ENCODE measurements at places on chromosomes 4 and X.

- peak; percentile 90 for DNase-seq
Observed at GRCh38 chr4:150366487-150366999, 215.4 kb upstream of the MAB21L2 start.

DNA sequence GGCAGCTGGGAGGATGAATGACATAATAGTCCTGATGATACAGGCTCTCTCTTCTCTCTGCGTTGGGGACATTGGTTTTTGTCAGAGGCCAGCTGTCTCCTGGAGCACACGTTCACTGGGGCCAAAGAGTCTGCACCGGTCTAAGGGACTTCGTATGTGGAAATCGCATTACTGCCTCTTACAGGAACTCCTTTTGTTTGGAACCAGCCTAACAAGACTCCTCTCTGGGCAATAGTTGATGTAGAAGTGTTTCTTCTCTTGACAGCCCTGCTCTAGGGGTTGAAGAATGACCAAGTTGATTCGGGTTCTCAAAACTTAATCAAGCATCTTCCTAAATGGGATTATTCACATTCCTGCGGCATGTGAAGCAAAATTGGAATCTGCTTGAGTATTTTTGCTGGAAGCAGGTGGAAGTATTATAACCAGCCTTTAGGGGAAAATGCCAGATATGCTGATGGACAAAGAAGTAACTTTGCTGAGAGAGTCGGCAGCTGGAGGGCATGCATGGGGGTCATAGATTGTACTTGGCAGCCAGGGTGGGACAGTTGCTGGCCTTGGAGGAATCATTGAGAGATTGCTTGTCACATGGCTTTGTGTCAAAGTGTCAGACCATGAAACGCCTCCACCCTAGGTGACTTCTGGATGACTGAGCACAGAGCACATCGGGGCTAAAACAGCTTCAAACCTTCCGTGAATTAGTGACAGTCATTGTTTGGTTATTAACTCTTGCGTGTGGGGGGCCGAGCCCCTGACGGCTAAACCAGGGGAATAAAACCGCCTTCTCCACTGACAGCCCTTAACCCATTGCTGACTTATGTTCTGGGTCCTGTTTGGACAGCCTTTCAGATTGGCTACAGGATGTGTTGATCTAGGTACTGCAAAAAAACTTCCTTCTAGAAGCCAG lies 34.4 kb upstream of the SLC34A2 start:
- peak; percentile 42 for DNase-seq

GRCh38 chr4:107654694-107655093 lies 65.3 kb downstream of the PAPSS1 start:
- no peak for DNase-seq

DNA sequence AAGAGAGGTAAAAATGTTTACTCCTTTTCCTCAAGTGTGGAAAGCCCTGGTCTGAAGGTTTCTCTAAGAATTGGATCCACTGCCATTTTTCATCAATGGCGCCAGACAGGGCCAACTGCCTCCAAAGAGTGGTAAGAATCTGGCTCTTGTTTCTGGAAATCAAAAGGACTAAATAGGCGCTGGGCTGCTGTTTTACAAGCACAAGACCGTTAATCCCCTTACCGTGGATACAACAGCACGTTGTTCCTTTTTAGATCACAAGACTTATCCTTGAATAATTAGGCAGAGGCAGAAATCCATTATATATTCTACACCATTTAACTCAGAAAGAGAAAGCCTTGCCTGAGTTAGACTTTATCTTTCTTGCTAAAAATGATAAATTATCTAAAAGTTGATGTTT lies 10.6 kb downstream of the CLTRN start:
- DNase-seq, result peak; percentile 64

GRCh38 chrX:40090050-40090804 lies 7.5 kb downstream of the BCOR start:
- DNase-seq, result no peak

DNA sequence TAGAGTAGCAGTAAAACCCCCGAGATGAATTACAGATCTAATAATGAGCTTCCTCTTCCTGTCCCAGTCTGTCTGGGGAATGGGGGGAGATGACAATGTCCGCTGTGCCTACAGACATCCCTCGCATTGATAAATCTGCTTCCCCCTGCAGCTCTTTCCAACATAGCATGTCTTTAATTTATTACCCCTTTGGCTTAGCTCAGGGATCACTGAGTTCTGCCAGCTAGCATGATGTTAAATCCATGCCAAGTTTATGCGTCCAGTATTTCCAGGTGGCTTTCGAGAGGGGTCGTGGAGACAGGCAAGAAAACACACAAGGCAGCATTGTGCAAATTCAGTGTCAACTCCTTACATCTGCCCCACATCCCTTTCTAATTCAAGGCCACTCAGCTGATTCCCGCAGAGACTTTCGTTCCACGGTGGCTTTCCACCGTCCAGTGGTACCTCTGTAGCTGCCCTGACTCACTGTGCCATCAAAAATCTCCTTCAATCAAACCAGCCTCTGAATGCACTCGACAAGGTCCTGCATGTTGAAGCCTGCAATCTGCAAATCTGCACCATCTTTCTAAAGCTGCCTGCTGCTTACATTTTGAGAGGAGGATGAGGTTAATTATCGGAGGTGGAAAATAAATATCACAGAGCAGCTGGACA lies 75.1 kb downstream of the MXRA5 start:
- no peak for DNase-seq

DNA sequence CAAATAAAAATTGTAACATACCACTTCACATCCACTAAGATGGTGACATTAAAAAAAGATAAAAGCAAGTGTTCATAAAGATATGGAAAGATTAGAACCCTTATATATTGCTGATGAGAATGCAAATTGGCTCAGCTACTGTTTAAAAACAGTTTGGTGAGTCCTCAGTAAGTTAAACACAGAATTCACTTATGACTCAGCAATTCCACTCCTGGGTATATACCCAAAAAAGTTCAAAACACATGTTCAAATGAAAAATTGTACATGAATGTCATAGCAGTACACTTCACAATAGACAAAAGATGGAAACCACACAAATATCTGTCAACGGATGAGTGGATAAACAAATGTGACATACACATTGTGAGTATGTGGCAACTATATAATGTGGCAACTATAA lies 39.0 kb downstream of the GABRA3 start:
- DNase-seq, result no peak

GRCh38 chr4:138935-139334 lies 14.6 kb downstream of the ZNF718 start:
- DNase-seq, result no peak

- DNase-seq, result no peak
Observed at GRCh38 chr4:106473515-106473914, 104.9 kb upstream of the GIMD1 start.

GRCh38 chr4:14528918-14529317 lies 473.4 kb upstream of the CPEB2 start:
- peak; percentile 45 for DNase-seq
